ENCODE measurements at places on chromosomes 2 and 18. TPM values are rescaled to one million over a fixed set of nuclear protein-coding genes. Genes with fewer than 3 reads are reported as not detected.

The UGT1A6 gene
- total RNA-seq: not detected

DNA sequence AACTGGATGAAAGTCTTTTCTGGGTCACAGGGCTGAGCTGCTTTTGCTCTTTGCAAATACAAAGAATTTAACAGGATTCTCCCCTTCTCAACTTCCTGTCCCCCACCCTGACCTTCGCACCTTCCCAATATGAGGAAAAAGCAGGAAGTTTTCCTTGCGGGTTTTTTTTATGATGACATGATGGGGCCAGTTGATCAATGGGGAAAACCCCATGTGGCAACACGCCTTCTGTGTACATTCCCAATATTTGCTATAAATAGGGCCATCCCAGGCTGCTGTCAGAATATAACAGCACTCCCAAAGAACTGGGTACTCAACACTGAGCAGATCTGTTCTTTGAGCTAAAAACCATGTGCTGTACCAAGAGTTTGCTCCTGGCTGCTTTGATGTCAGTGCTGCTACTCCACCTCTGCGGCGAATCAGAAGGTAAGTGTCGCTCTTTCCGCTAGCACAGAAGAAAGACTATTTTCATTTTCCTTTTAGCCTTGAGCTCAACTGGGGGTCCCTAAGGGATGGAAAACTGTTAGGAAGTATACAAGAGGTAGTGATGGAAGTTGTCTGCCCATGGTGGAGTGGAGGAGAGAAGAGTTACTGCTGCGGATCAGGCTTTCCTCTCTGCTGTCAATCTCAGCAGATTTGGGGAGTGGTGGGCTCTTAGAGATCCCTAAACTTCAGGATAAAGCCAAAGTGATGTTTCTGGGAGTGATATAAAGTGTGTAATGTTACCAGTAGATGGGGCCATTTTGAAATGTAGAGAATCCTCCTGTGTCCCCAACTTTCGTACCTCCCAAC is at the start of gene CCL20:
TSS of gene CCL20 (plus strand) at position 281 of the 792 bp plus-strand sequence. CDS start at position 351, 70 bp downstream.
- H3K4me1 ChIP-seq: peaks cover 41% of the 10 kb centered on the region
- no peak for DNase-seq
- H3K4me3 ChIP-seq: peak within 1 kb of the TSS; percentile 41
- no peaks in the 10 kb centered on the region for H3K36me3 ChIP-seq
- H3K27ac ChIP-seq: peak within 1 kb of the TSS; percentile 12

The ARHGEF4 gene
- total RNA-seq: 0.30 TPM

DNA sequence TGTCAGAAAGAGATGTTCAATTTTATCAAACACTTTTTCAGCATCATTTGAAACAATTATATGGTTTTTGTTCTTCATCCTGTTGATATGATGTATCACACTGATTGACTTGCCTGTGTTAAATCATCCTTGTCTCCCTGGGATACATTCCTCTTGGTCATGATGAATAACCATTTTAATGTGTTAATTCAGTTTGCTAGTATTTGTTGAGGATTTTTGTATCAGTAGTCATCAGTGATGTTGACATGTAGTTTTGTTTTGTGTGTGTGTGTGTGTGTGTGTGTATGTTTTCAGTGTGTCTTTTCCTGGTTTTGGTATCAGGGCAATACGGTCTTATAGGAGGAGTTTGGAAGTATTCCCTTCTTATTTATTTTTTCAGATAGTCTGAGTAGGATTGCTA is 325.4 kb downstream of the ZNF804A start:
- H3K27me3 ChIP-seq: no peaks in the 10 kb centered on the region
- no peak overlapping the region for H3K4me3 ChIP-seq
- DNase-seq: no peak
- H3K4me1 ChIP-seq: no peaks in the 10 kb centered on the region

- no peaks in the 10 kb centered on the region for H3K36me3 ChIP-seq
- no peaks in the 10 kb centered on the region for H3K27me3 ChIP-seq
- H3K27ac ChIP-seq: no peak overlapping the region
- no peak for DNase-seq
- H3K4me3 ChIP-seq: no peak overlapping the region
These were observed 44.3 kb upstream of the FIGN start for GRCh38 chr2:163779970-163780597.

GRCh38 chr2:3176869-3177255 is 200.8 kb downstream of the EIPR1 start:
- no peak overlapping the region for H3K4me3 ChIP-seq
- no peaks in the 10 kb centered on the region for H3K27me3 ChIP-seq
- DNase-seq: no peak
- no peak overlapping the region for H3K27ac ChIP-seq

GRCh38 chr2:64941143-64941542 is 48.1 kb upstream of the SLC1A4 start:
- no peaks in the 10 kb centered on the region for H3K27me3 ChIP-seq
- peaks cover 56% of the 10 kb centered on the region for H3K4me1 ChIP-seq
- H3K4me3 ChIP-seq: no peak overlapping the region
- no peak overlapping the region for H3K27ac ChIP-seq

The BMP10 gene
- 0.18 TPM for total RNA-seq

The RGPD3 gene
- 0.05 TPM for total RNA-seq

GRCh38 chr18:715626-716025 is 3.2 kb upstream of the ENOSF1 start:
- peaks cover 6% of the 10 kb centered on the region for H3K36me3 ChIP-seq
- H3K4me3 ChIP-seq: no peak overlapping the region
- DNase-seq: no peak
- peak overlapping the region; percentile 57 for H3K27ac ChIP-seq
- no peaks in the 10 kb centered on the region for H3K27me3 ChIP-seq

GRCh38 chr18:34647251-34647650 is 62.8 kb upstream of the DTNA start:
- no peak overlapping the region for H3K27ac ChIP-seq
- H3K27me3 ChIP-seq: peaks cover 2% of the 10 kb centered on the region
- no peak overlapping the region for H3K4me3 ChIP-seq

The WDR54 gene
- total RNA-seq: 105 TPM

- no peak overlapping the region for H3K4me3 ChIP-seq
- no peaks in the 10 kb centered on the region for H3K27me3 ChIP-seq
- no peak overlapping the region for H3K27ac ChIP-seq
These were observed 6.6 kb downstream of the GALNT5 start for GRCh38 chr2:157264099-157264498.

DNA sequence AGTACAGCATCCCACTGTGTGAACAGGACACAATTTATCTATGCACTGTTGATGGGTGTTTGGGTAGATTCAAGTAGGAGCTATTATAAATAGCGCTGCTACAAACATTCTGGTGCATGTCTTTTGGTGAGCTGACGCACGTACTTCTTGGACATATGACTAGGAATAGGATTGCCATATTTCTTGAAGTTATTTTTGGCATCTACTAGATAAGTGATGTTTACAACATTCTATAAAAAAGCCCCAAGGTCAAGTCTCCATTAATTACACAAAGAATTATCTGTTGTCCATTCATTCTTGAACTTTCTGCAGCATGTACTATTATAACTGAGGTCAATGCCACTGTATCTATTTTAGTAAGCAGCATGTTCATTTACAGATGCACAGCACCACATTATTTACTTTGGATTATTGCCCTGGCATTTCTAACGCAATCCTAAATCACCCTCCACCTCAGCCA is 225.5 kb upstream of the TMEM200C start:
- DNase-seq: no peak
- H3K27ac ChIP-seq: no peak overlapping the region
- H3K4me3 ChIP-seq: no peak overlapping the region
- H3K27me3 ChIP-seq: no peaks in the 10 kb centered on the region
- no peaks in the 10 kb centered on the region for H3K36me3 ChIP-seq
- H3K4me1 ChIP-seq: no peaks in the 10 kb centered on the region

DNA sequence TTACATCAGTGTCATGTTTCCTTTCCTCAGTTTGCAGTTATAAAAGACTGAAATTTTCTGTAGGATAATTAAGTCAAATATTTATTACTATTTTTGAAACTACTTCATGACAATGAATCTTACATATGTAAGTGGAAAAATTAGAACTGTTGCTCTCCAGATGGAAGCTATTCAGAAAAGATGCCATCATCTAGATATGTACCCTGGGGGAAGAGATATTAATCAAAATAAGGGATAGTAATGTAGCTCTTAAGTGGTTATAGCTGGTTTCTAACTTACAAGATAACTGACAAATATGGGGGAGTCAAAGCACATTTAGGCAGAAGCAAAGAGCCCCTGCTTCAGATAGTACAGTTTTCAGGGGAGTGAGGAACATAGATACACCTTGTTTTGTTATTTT is 38.1 kb upstream of the PAX3 start:
- DNase-seq: no peak
- peaks cover 2% of the 10 kb centered on the region for H3K27me3 ChIP-seq
- H3K4me3 ChIP-seq: no peak overlapping the region
- H3K27ac ChIP-seq: no peak overlapping the region
- H3K36me3 ChIP-seq: no peaks in the 10 kb centered on the region

DNA sequence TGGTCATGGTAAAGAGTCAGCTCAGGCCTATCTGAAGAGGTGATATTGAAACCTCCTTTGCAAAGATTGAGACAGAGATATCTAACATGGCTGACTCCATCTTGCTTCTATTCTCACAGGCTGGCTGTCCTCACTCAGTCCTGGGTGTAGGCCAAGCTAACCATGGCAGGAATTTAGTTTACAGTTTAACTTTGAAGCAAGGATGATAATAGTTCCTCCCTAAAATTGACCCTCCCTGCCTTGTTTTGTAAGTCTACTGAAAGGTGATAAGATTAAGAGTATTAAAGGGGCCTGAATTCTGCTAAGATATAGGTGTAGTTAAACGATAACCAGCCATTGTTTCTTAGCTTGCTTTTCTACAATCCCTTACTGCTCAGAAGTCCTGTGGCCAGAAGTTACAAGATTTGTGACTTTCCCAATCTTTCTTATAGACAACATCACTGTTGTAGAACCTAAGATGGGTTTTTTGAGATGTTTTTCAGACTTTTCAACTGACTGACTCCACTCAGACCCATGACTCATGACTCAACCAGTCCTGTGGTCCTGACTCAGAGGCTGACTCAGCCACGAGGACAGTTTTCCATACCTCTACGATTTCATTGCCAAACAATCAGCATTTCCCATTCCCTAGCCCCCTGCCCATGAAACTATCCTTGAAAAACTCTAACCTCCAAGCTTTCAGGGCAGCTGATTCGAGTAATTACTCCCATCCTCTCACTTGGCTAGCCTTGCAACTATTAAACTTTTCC is 195.7 kb upstream of the SESTD1 start:
- no peaks in the 10 kb centered on the region for H3K4me1 ChIP-seq
- DNase-seq: no peak
- no peak overlapping the region for H3K27ac ChIP-seq
- H3K27me3 ChIP-seq: no peaks in the 10 kb centered on the region

The GALR1 gene
- not detected for total RNA-seq

DNA sequence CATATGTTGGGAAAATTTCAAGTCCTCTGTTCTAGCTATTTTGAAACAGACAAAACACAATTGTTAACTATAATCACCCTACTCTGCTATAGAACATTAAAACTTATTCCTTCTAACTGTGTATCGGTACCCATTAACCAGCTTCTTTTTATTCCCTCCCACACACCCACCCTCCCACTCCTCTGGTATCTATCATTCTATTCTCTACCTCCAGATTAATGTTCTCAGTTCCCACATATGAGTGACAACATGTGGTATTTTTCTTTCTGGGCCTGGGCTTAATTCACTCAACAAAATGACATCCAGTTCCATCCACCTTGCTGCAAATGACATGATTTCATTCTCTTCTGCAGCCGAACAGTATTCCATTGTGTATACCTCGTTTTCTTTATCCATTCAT is 43.3 kb downstream of the EXOC6B start:
- no peak overlapping the region for H3K4me3 ChIP-seq
- peaks cover 4% of the 10 kb centered on the region for H3K36me3 ChIP-seq
- no peaks in the 10 kb centered on the region for H3K27me3 ChIP-seq
- H3K27ac ChIP-seq: no peak overlapping the region
- H3K4me1 ChIP-seq: peaks cover 2% of the 10 kb centered on the region

DNA sequence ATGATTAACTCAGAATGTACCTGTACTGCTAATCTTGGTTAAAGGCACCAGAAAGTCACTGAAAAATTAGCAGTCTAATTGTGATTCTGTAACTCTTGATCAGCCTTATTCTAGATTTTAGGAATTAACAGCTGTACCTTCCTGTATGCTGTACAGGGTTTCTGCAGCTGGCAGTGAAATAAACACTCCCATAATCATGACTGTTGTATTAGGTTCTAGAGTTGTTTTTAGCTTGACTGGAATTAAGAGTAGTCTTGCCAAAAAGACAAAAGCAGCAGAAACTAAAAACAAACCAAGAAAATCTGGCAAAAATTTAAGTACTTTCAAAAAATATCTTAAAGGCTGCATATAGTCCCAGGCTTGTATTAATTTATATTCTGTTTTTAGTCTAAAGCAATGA is 103.5 kb downstream of the SOS1 start:
- peaks cover 5% of the 10 kb centered on the region for H3K4me1 ChIP-seq
- no peak overlapping the region for H3K27ac ChIP-seq
- no peaks in the 10 kb centered on the region for H3K27me3 ChIP-seq
- H3K36me3 ChIP-seq: peaks cover 52% of the 10 kb centered on the region
- no peak overlapping the region for H3K4me3 ChIP-seq

The SERPINB11 gene
- total RNA-seq: not detected

- H3K27me3 ChIP-seq: no peaks in the 10 kb centered on the region
- H3K4me3 ChIP-seq: no peak overlapping the region
- no peak overlapping the region for H3K27ac ChIP-seq
- H3K4me1 ChIP-seq: no peaks in the 10 kb centered on the region
- DNase-seq: no peak
These were observed 17.6 kb downstream of the IFT172 start for GRCh38 chr2:27471961-27472360.

The MRPL44 gene
- total RNA-seq: 32.5 TPM

GRCh38 chr2:239882781-239883180 is 142.4 kb downstream of the NDUFA10 start:
- peaks cover 12% of the 10 kb centered on the region for H3K27me3 ChIP-seq
- peaks cover 2% of the 10 kb centered on the region for H3K4me1 ChIP-seq
- peaks cover 9% of the 10 kb centered on the region for H3K36me3 ChIP-seq
- no peak for DNase-seq
- no peak overlapping the region for H3K27ac ChIP-seq
- H3K4me3 ChIP-seq: no peak overlapping the region

- peak overlapping the region; percentile 44 for H3K27ac ChIP-seq
- peaks cover 40% of the 10 kb centered on the region for H3K36me3 ChIP-seq
- no peak overlapping the region for H3K4me3 ChIP-seq
These were observed 65.4 kb downstream of the EIF2AK3 start for GRCh38 chr2:88561646-88562388.

GRCh38 chr2:72014831-72015230 is 132.8 kb downstream of the CYP26B1 start:
- no peaks in the 10 kb centered on the region for H3K4me1 ChIP-seq
- H3K27ac ChIP-seq: no peak overlapping the region
- H3K27me3 ChIP-seq: no peaks in the 10 kb centered on the region
- H3K4me3 ChIP-seq: no peak overlapping the region
- no peak for DNase-seq

The VIL1 gene
- total RNA-seq: not detected

Data from activated CD4-positive, alpha-beta memory T cell treated with anti-CD3 and anti-CD28 coated beads, Interleukin-2, amount 10 ng/mL, durations not matched to agents 7 days and 5 days (primary cell).